Activated CD4-positive, alpha-beta memory T cell treated with anti-CD3 and anti-CD28 coated beads for 36 hours (primary cell): ENCODE measurements at places on chromosomes 7 and 10. TPM values are rescaled to one million over a fixed set of nuclear protein-coding genes. Genes with fewer than 3 reads are reported as not detected.

GRCh38 chr7:100875356-100875751, 451 bp downstream of the SRRT start:
- peaks cover 65% of the 10 kb centered on the region for H3K36me3 ChIP-seq
- peak overlapping the region; percentile 100 for H3K27ac ChIP-seq
- H3K4me3 ChIP-seq, result peak overlapping the region; percentile 99
- H3K4me1 ChIP-seq, result peaks cover 47% of the 10 kb centered on the region
- DNase-seq, result peak; percentile 67

DNA sequence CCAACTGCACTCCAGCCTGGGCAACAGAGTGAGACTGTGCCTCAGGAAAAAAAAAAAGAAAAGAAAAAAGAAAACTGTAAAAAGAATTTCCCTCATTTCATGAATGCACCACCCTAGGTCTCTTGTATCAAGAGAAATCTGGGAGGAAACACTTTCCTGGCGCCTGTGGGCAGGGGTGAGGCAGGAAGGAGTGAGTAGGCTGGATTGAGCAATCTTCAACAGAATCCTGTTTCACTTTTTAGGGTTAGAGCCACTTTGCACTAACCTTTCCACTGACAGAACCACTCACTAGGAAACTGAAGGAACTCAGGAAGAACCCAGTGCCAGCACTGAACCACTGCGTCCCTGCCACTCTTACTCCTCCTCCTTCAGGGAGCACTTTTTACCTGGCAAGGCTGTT, 282.1 kb downstream of the CCDC3 start:
- no peaks in the 10 kb centered on the region for H3K36me3 ChIP-seq
- no peaks in the 10 kb centered on the region for H3K27me3 ChIP-seq
- no peak overlapping the region for H3K4me3 ChIP-seq
- peaks cover 40% of the 10 kb centered on the region for H3K4me1 ChIP-seq

Gene GARIN1A
- 0.10 TPM for total RNA-seq

DNA sequence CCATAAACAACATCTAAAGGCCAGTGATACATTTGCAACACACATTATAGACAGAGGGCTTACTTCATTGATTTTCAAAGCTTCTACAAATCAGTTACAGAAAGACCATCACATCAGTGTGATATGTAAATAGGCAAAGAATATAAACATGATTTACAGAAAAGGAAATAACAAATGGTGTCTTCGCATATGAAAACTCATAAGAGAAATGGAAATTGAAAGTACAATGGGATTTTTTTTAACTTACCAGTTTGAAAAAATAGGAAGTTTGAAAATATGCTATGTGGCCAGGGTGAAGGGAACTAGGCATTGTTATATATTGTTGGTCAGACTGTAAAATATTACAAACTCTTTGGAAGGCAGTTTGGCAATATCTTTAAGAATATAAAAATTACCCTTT, 27.3 kb downstream of the SEC23IP start:
- DNase-seq, result no peak
- no peak overlapping the region for H3K4me3 ChIP-seq
- H3K36me3 ChIP-seq, result peaks cover 40% of the 10 kb centered on the region
- H3K4me1 ChIP-seq, result peaks cover 9% of the 10 kb centered on the region
- H3K27me3 ChIP-seq, result no peaks in the 10 kb centered on the region

DNA sequence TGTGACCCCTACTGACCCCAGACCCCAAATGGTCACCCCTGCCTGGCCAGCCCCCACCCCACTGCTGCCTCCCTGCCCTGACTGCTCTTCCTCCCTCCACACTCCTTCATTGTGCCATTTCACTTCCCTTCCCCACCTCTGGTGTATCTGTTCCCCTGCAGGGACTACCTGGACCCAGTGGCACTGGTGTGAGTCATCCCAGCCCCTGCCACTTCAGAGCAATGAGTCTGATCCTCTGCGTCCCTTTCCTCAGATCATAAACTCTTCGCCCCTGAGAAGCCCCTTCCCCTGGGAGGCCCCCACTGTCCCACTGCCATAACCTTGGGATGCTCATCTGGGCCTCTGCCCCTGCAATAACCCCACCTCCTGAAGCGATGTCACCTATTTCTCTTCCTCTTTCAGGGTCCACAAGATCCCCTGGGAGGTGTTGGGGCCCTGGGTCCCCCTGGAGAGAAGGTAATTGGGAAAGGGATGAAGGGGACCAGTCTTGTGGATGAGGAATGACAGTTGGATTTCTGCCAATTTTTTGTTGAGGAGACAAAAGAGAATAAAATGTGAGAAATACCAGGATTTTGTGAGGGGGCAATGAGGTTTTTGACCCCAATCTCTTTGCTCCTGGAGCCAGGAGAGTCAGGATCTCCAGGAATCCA, 19.1 kb upstream of the VOPP1 start:
- peaks cover 2% of the 10 kb centered on the region for H3K4me1 ChIP-seq
- H3K36me3 ChIP-seq, result no peaks in the 10 kb centered on the region
- H3K4me3 ChIP-seq, result no peak overlapping the region
- no peaks in the 10 kb centered on the region for H3K27me3 ChIP-seq
- DNase-seq, result no peak
- no peak overlapping the region for H3K27ac ChIP-seq

DNA sequence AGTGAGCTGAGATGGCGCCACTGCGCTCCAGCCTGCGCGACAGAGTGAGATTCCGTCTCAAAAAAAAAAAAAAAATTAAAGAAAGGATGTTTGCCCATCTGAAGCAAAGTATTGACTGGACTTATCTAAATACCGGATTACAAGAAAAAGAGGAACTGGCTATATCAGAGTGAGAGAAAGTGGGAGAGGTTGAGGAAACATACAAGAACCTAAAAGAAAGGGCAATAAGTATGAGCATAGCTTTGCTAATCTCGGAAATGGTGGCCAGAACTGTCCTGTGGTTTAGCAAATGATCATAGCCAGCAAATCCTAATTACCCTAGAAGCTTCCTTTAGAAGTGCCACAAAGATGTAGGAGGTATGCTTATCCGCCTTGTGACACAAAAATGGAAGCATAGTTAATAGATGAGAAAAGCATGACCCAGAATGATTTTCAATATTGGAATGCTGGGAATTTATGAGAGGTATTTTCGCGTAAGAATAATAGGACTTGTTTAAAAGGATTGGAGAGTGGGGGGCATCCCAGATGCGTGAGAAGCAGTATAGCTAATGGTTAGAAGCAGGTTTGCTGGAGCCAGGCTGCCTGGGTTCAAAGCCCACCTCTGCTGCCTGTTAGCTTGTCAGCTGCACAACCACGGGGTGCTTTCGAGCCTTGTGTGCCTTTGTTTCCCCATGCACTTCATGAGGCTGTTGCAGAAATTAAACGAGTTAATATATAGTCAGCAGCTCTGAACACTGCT, 1.2 kb upstream of the GTPBP4 start:
- peaks cover 22% of the 10 kb centered on the region for H3K36me3 ChIP-seq
- DNase-seq, result no peak
- H3K4me1 ChIP-seq, result peaks cover 32% of the 10 kb centered on the region
- peak overlapping the region; percentile 93 for H3K4me3 ChIP-seq
- no peaks in the 10 kb centered on the region for H3K27me3 ChIP-seq

DNA sequence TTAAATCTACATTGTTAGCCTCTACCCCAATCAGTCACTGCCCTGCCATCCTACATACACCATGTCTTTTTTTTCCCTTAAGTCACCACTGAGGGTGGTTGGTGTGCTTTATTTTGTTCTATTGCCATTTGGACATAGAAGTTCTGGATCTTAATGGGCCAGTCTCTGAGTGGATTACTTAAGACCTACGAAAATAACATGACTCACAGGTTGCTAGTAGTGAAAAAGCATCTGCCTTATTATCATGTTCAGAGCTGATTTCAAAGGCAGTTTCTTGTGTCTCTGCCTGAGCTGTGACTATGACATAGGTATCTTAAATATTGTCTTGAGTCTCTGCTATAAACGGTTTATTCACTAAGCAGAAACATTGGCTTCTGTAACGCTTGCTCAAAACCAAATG, 410.8 kb downstream of the MDFIC start:
- H3K4me1 ChIP-seq, result no peaks in the 10 kb centered on the region
- H3K36me3 ChIP-seq, result no peaks in the 10 kb centered on the region
- no peaks in the 10 kb centered on the region for H3K27me3 ChIP-seq
- no peak overlapping the region for H3K4me3 ChIP-seq

- no peaks in the 10 kb centered on the region for H3K36me3 ChIP-seq
- DNase-seq, result no peak
- no peak overlapping the region for H3K27ac ChIP-seq
- H3K4me3 ChIP-seq, result no peak overlapping the region
- H3K4me1 ChIP-seq, result no peaks in the 10 kb centered on the region
Observed at GRCh38 chr7:137243741-137244140, 99.8 kb downstream of the PTN start.

Gene CPA4
- total RNA-seq, result 0.45 TPM

DNA sequence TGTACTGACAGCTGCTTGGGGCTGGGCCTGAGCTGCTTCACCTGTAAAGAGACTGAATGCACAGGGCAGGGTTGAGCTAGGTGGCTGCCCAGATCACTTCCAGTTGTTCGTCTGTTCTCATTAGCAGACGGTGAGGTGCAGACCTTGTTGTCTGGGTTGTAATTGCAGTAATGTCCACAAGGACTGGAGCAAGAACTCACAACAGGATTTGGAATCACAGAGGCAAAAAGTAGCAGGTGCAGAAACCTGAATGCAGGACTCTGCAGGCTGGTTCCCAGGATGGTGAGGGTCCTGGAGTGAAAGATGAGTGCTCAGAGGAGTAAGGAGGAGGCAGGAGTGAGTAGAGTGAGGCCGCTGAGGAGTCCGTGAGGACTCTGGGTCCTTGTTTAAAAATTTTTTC, 9.2 kb downstream of the ZSCAN25 start:
- no peak for DNase-seq
- no peaks in the 10 kb centered on the region for H3K27me3 ChIP-seq
- H3K36me3 ChIP-seq, result peaks cover 75% of the 10 kb centered on the region
- peaks cover 50% of the 10 kb centered on the region for H3K4me1 ChIP-seq
- peak overlapping the region; percentile 31 for H3K27ac ChIP-seq

GRCh38 chr10:28841625-28842024, 164.3 kb downstream of the BAMBI start:
- H3K27me3 ChIP-seq, result peaks cover 4% of the 10 kb centered on the region
- H3K27ac ChIP-seq, result no peak overlapping the region

GRCh38 chr10:18368273-18368672, 228.0 kb downstream of the CACNB2 start:
- DNase-seq, result no peak
- H3K4me1 ChIP-seq, result no peaks in the 10 kb centered on the region
- H3K27ac ChIP-seq, result no peak overlapping the region
- H3K27me3 ChIP-seq, result peaks cover 2% of the 10 kb centered on the region
- H3K36me3 ChIP-seq, result no peaks in the 10 kb centered on the region

DNA sequence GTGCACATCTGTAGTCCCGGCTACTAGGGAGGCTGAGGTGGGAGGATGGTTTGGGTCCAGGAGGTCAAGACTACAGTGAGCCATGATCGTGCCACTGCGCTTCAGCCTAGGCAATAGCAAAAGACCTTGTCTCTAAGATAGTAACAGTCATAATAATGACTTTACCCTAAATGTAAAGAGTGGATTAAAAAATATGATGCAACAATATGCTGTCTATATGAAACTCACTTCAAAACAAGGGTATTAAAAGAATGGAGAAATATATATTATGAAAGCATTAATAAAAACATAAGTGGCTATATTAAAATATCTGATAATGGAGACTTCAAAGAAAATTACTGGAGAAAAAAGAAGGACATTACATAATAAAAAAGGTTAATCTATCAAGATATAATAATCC, 5.7 kb downstream of the GNA12 start:
- no peaks in the 10 kb centered on the region for H3K27me3 ChIP-seq
- H3K4me3 ChIP-seq, result no peak overlapping the region
- H3K27ac ChIP-seq, result no peak overlapping the region
- H3K4me1 ChIP-seq, result peaks cover 58% of the 10 kb centered on the region

GRCh38 chr7:18508443-18509427, 13.2 kb downstream of the HDAC9 start:
- H3K36me3 ChIP-seq, result no peaks in the 10 kb centered on the region
- no peaks in the 10 kb centered on the region for H3K27me3 ChIP-seq
- H3K4me3 ChIP-seq, result no peak overlapping the region

Gene ASB10
- not detected for total RNA-seq

DNA sequence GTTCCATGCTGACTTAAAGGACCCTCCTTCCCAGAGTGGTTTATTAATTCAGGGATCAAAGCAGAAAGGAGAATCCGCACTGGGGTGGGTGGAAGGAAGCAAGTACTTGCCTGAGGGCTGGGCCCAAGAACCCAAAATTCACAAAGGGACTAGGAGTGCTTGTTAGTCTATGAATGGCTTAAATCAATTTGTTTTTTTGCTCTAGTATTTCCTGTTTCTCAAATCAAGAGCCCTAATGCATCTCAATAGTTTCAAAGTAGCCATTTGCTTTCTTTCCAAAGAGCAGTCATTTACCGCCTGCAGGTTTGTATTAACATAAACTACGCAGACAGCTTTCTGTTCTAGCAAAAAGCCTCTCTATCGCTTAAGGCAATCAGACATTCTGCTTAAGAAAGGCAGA, 44.2 kb upstream of the SLC35G1 start:
- no peak overlapping the region for H3K4me3 ChIP-seq
- no peaks in the 10 kb centered on the region for H3K4me1 ChIP-seq
- no peak for DNase-seq
- peaks cover 3% of the 10 kb centered on the region for H3K27me3 ChIP-seq

Gene CDC14C
- not detected for total RNA-seq

DNA sequence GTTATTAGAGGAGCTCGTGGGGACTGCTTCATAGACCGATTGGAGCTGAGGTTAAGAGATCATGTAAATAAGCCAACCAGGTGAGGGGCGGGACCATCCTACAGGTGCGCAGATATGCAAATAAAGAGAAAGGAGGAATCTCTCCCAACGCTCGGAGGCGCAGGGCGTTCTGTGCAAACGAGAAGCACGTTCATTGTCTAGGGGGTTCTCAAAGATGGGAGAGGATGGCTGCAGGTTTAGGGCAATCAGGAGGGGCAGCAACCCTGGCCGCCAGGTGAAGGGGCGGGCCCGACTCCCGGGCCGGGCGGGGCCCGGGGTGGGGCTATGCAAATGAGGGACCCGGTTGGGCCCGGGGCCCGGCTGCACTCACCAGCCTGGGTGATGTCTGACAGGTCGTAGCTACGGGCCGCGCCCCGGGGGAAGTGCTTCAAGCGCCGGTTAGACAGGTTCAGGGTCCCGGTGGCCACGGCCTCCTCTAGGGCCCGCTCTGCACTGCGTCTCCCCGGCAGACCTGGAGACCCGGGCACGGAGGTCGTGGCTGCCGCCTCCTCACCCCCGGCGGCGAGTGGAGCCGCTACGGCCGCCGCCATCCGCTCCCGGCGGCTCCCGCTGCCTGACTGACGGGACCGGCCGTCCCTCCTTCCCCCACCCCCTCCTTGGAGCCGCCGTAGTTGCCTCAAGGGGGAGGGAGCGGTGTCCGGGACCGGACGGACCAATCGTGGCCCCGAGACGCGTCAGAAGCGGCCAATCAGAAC, at the start of gene LRCH4:
Gene LRCH4, minus strand, starts transcription at position 619 of the 755 bp plus-strand sequence. Its CDS starts 29 bp downstream, at position 590.
- H3K4me1 ChIP-seq, result peaks cover 20% of the 10 kb centered on the region
- H3K27me3 ChIP-seq, result peaks cover 2% of the 10 kb centered on the region
- H3K36me3 ChIP-seq, result peaks cover 9% of the 10 kb centered on the region
- H3K4me3 ChIP-seq, result peak within 1 kb of the TSS; percentile 85
- peak within 1 kb of the TSS; percentile 98 for H3K27ac ChIP-seq
- DNase-seq, result peak; percentile 71

DNA sequence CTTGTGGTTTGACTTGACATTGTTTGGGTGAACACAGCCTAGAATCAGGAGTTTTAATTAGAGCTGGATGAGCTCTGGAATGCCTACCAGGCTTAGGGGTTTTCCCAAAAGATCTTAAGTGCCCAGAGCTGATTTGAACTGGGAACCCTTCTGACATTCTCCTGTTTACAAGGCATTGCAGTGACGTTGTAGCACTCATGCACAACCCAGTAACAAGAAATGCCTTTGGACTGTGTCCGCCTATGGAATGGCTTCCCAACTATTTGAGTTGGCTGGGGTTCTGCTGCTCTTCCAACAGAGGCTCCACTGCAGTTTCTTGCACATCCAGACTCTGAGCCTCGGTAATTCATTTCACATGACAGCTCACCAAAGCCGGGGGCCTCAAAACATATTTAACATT, 76.7 kb upstream of the MKX start:
- H3K4me1 ChIP-seq, result no peaks in the 10 kb centered on the region
- no peaks in the 10 kb centered on the region for H3K36me3 ChIP-seq
